ENCODE measurements at places on chromosomes 3 and 15.
A peak's percentile ranks its signal among the peaks of the same experiment; 100 is the strongest.

- DNase-seq, result no peak
These were observed 107.5 kb upstream of the NSMCE3 start for GRCh38 chr15:29377161-29377560.

GRCh38 chr3:194592798-194593752, 40.1 kb downstream of the TMEM44 start:
- peak; percentile 94 for DNase-seq

GRCh38 chr3:55818485-55818884, 331.4 kb upstream of the WNT5A start:
- peak; percentile 25 for DNase-seq

GRCh38 chr3:59143447-59143846, 93.6 kb upstream of the CFAP20DC start:
- no peak for DNase-seq

- no peak for DNase-seq
These were observed 55.2 kb downstream of the PCSK6 start for GRCh38 chr15:101434032-101434920.

DNA sequence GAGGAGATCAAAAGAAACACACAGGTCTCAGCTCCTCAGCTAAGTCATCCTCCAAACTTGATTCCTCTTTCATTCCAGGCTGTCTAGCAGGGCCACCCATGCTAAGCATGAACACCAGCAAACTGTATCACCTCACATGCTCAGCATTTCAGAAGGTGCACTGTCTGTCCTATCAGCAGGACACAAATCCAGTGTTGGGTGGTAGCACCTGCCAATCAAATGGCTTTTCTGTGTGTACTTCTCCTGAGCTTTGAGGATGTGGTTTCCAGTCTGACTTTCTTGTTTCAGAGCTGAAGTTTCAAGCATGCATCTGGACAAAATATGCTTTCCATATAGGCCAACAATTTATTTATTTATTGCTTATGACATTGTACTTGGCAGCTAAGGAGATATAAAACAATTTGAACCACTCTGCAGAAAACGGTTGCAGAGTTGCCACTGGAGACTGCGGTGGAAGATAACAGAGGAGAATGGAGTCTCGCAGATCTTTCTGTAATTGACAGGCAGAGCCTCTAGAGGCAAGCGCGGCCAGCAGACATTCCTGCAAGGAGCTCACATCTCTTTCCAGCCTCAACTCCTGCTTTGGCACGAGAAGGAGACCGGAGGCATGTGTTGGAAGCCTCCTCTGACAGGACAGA, 167.1 kb upstream of the WNT5A start:
- DNase-seq, result no peak

DNA sequence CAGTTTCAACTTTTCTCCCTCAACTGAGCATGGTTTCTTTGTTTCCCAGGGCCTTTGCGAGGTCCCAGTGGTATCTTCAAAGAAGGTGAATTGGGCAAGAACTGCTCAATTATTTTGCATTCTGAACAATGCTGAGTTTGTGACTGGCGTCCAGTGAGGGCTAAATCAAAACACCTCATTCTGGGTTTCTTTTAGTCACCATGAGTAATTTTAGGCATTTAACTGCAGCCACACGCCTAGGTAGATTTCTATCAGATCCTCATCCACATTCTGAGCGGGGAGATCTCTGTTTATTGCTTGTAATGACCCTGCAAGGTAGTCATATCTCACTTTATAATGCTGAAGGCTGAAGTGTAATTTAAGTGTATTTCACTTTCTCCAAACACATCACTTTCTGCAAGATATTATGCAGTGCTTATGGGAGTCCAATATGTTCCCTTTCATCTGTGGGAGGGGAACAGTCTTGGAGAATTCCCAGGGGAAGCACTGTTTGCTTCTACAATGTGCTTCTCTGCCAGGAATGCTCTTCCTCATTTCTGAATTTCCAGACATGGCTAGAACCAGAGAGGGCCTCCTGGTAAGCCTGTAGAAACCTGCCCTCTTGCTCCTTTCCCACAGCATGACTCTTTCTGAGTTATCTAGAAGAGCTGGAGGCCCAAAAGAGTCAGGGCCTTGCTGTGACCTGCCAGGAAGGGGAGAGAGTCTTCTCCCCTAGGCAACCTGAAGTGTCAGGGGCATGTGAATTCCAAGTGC, 91.7 kb downstream of the FRMD4B start:
- peak; percentile 4 for DNase-seq

- no peak for DNase-seq
These were observed 40.9 kb downstream of the IRAK2 start for GRCh38 chr3:10205451-10206165.

DNA sequence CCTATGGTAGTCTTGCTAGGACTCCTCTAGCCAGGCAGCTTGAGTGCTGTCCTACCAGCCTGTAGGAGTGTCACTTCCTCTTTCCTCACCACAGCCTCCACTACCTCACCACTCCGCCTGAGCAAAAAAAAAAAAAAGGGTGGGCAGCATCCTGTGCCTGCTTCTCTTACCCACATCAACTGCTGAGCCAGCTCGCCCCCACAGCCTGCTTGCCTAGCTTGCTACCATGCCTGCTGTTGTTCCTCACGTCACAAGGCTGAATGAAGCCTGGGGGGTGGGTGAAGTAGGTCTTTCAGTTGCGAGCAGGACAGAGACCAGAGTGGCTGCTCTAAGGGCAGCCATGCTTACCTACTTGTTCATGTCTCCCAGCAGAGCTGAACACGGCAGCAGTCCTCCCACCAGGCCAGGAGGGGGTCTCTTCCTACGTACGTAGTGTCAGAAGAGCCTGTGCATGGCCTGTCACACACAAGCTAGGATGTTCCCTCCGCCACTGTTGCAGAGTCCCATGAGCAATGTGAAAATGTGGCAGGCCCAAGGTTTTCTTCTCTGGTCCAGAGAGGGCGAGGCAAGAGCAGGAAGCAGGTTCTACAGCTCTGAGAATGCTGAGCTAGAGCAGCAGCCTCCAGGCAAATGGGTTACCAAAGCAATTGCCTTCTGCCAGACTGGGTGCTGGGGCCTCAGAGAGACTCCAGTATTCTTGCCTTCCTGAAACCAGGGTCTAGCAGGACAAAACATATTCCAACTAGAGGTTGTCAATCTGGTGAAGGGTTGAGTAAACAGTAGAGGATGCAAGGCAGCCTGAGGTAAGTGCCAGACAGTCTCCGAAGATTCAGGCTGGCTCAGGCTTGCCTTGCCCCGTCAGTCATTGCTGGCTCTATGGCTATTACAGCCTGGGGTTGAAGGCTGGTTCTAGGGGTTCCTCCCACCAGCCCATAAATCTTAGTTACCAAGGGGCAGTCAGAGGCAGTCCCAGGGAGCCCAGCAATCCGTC, 8.1 kb downstream of the PPM1M start:
- no peak for DNase-seq

DNA sequence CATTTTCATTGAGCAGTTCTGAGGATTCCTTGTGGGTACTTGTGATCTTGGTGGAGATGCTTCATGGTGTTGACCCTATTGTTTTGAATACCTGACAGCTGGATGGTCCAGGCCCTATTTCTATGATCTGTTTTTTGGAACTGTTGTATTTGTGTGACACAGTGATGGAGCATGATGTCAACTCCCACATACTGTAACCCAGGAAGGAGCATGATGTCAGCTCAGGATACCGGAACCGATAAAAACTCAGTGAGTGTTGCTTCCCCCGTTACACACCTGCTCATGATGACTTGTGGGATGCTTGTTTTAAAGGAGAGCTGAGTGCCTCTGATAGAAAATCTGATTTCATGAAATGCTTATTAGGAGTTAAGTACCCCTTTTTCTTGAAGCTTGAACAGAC, 45.1 kb downstream of the ZBTB38 start:
- DNase-seq, result no peak

GRCh38 chr3:159488602-159489001, 500.0 kb upstream of the IL12A start:
- DNase-seq, result no peak

DNA sequence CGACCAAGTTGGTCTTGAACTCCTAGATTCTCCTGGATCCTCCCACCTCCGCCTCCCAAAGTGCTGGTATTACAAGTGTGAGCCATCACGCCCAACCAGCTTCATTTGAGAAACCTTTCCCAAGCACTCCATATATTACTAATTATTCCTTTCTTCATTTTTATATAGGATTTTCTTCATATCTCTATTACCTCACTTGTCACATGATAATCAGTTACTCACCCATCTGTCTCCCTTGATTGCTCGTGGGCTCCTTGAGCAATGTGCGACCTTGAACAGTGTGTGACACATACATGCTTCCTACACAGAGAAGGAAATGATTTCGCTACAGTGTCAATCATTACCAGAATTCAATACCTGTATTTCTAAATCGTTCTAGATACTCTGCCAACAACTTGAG, 110.7 kb upstream of the C2CD4B start:
- no peak for DNase-seq

GRCh38 chr3:194900854-194901522, 215.3 kb downstream of the FAM43A start:
- DNase-seq, result peak; percentile 22

GRCh38 chr3:197711973-197712707, 24.6 kb downstream of the RUBCN start:
- DNase-seq, result peak; percentile 94

DNA sequence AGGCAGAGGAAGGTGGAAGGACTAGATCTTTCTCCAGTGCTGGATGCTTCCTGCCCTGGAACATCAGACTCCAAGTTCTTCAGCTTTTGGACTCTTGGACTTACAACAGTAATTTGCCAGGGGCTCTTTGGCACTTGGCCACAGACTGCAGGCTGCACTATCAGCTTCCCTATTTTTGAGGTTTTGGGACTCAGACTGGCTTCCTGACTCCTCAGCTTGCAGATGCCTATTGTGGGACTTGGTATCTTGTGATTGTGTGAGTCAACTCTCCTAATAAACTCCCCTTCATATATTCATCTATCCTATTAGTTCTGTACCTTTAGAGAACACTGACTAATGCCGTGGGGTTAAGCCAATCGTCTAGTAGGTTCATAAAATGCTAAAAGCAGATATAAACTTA, 8.8 kb upstream of the B3GNT5 start:
- DNase-seq, result no peak

- no peak for DNase-seq
These were observed 37.9 kb downstream of the CLK3 start for GRCh38 chr15:74653426-74654102.

DNA sequence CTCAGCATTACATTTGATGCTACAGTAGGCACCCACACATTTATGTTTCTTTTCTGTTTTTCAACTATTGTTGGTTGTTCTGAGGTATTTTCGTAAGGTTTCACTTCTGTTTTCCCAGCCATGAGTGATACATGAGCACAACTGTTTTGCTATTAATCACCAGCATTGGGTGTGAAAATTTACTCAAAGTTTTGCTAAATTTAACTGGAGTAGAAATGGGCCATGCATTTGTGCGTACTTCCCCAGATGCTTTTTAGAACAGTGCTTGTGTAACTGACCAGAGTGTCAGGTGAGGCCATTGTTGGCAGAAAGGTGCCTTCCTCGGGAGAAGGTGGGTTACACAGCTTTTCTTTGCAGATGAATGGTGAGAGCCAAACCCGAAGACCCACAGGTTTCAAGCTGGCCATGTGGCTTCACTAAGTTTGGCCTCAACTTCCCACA, 70.4 kb downstream of the ST6GAL1 start:
- DNase-seq, result no peak

GRCh38 chr3:134328147-134328591, 46.1 kb downstream of the AMOTL2 start:
- DNase-seq, result peak; percentile 60

DNA sequence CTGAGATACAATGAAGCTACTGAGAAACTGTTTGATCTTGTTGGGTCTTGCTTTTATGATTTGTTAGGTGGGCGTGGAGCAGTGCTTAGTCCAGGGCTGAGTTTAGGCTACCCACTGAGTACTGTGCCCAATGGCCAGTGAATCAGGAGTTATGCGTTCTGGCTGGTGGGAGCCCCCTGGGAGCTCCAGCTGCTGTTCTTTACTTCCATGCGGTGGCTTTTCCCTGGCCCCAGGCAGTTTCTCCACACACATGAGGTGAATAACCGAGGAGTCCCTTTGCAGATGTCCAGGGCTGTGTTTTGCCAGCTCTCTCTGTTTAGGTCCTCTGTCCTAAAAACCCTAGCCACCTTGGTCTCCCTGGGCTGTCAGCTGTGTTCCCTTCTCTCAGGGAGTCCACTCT, 106.5 kb downstream of the KLF13 start:
- no peak for DNase-seq

DNA sequence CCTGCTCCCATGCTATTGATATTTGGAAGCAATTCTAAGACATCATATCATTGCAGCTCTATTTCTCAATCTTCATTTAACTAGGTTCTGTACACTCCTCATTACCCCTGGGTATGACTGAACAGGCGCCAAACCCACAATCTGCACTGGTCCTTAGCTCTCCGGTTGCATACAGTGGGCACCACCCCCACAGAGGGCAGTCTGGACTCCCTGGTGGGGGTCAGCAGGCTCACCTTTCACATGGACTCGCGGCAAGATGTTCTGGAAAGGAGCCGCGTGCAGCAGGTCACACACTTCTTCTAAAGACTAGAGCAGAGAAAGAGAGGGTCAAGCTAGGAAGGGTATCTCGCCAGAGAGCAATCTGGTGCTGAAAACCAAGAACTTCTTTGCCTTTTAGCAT, 36.5 kb downstream of the NIPA2 start:
- no peak for DNase-seq

- no peak for DNase-seq
These were observed 159.5 kb downstream of the SPATA16 start for GRCh38 chr3:172981407-172981983.

GRCh38 chr15:35912196-35912595, 366.2 kb upstream of the DPH6 start:
- peak; percentile 58 for DNase-seq
